Central memory CD8-positive, alpha-beta T cell (primary cell): ENCODE measurements at places on chromosomes 6 and 20.

- H3K27me3 ChIP-seq: no peaks in the 10 kb centered on the region
- H3K27ac ChIP-seq: no peak overlapping the region
- no peak overlapping the region for H3K4me3 ChIP-seq
- H3K4me1 ChIP-seq: peaks cover 5% of the 10 kb centered on the region
- H3K36me3 ChIP-seq: no peaks in the 10 kb centered on the region
- no peak for DNase-seq
Observed at GRCh38 chr20:10357974-10358373, 76.0 kb downstream of the MKKS start.

GRCh38 chr20:57628047-57628961 is 8.1 kb upstream of the ZBP1 start:
- H3K4me3 ChIP-seq: peak overlapping the region; percentile 61
- peaks cover 61% of the 10 kb centered on the region for H3K4me1 ChIP-seq
- H3K27ac ChIP-seq: peak overlapping the region; percentile 91
- H3K27me3 ChIP-seq: no peaks in the 10 kb centered on the region

- H3K27ac ChIP-seq: peak overlapping the region; percentile 91
- H3K36me3 ChIP-seq: peaks cover 18% of the 10 kb centered on the region
- DNase-seq: no peak
- H3K4me1 ChIP-seq: peaks cover 57% of the 10 kb centered on the region
Observed at GRCh38 chr6:16318538-16318937, 80.2 kb downstream of the GMPR start.

GRCh38 chr20:16556301-16556700 is 16.9 kb downstream of the KIF16B start:
- H3K4me3 ChIP-seq: no peak overlapping the region
- DNase-seq: no peak
- H3K4me1 ChIP-seq: peaks cover 20% of the 10 kb centered on the region
- H3K36me3 ChIP-seq: no peaks in the 10 kb centered on the region
- no peaks in the 10 kb centered on the region for H3K27me3 ChIP-seq

DNA sequence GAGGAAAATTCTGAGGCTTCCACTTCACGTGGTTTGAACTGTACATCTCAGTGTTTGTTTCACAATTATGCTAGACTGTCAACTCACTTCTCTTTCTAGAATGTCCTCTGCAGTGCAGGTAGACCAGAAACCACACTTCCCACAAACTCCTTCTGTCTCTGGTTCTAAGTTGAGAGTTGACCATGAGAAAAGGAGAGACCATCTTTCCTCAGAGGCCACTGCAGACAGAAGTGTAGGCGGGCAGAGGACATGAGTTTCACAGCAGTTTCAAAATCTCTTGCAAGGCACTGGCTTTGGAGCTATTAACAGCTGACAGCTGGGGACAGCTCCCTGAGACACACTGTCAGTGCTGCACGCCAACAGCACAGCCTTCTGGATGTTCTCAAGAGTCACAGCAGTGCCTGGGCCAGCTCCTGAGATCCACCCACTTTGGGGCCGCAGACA is 55.4 kb upstream of the MOXD1 start:
- no peaks in the 10 kb centered on the region for H3K4me1 ChIP-seq
- no peak for DNase-seq
- no peaks in the 10 kb centered on the region for H3K27me3 ChIP-seq
- H3K27ac ChIP-seq: no peak overlapping the region
- H3K4me3 ChIP-seq: no peak overlapping the region

DNA sequence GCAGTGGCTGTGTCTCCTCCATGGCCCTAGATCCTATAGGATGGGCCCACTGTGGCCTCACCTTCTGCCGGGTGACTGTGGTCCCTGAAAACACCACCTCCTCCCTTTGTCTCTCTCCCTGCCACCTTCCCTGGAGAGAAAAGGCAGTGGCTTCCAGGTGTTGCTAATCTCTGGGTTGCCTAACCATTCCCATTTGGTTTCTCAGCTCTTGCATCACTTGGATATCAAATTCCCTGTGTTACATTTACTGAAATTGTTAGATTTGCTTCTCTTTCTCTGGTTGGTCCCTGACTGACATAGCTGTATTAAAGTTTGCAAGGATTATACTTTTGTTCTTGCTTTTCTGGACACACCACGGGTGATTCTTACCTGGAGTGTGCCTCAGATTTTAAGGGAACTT is 9.3 kb upstream of the ZFP64 start:
- H3K4me3 ChIP-seq: no peak overlapping the region
- H3K27ac ChIP-seq: no peak overlapping the region
- DNase-seq: no peak
- no peaks in the 10 kb centered on the region for H3K36me3 ChIP-seq

GRCh38 chr6:44737829-44738528 is 350.5 kb downstream of the CDC5L start:
- DNase-seq: no peak
- H3K4me1 ChIP-seq: no peaks in the 10 kb centered on the region
- H3K27ac ChIP-seq: no peak overlapping the region
- no peak overlapping the region for H3K4me3 ChIP-seq

- H3K4me1 ChIP-seq: no peaks in the 10 kb centered on the region
- H3K27ac ChIP-seq: no peak overlapping the region
- H3K27me3 ChIP-seq: peaks cover 44% of the 10 kb centered on the region
- no peak for DNase-seq
- H3K4me3 ChIP-seq: no peak overlapping the region
- H3K36me3 ChIP-seq: no peaks in the 10 kb centered on the region
Observed at GRCh38 chr6:104896914-104897313, 37.2 kb upstream of the HACE1 start.

GRCh38 chr6:134517868-134518267 is 200.0 kb upstream of the SGK1 start:
- no peak overlapping the region for H3K4me3 ChIP-seq
- H3K27ac ChIP-seq: peak overlapping the region; percentile 64
- peaks cover 2% of the 10 kb centered on the region for H3K36me3 ChIP-seq
- H3K4me1 ChIP-seq: peaks cover 14% of the 10 kb centered on the region

DNA sequence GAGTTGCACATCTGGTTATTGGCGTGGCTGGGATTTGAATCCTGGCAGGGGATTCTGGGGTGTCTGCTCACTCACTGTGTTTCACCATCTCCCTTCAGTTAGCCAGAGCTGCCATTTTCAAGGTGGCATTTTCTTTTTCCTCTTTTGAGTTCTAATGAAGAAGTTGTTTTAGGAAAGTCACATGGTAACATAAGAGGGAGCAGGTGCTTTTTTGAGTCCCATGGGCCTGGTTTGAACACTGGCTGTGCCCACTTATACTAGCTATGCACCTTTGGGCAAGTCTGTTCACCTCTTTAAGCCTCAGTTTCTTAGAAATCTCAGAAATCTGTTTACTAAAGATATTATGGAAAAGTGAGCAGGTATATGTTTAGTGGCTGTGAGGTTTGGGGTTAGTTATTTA is 39.6 kb downstream of the ANKS1A start:
- H3K4me3 ChIP-seq: no peak overlapping the region
- no peaks in the 10 kb centered on the region for H3K36me3 ChIP-seq
- H3K27me3 ChIP-seq: no peaks in the 10 kb centered on the region
- DNase-seq: no peak
- H3K27ac ChIP-seq: no peak overlapping the region

GRCh38 chr6:11604836-11605506 is 67.4 kb downstream of the TMEM170B start:
- no peaks in the 10 kb centered on the region for H3K36me3 ChIP-seq
- H3K4me3 ChIP-seq: no peak overlapping the region
- H3K4me1 ChIP-seq: no peaks in the 10 kb centered on the region
- H3K27ac ChIP-seq: no peak overlapping the region

GRCh38 chr6:39100358-39100757 is 14.6 kb downstream of the SAYSD1 start:
- H3K36me3 ChIP-seq: peaks cover 9% of the 10 kb centered on the region
- H3K4me1 ChIP-seq: peaks cover 6% of the 10 kb centered on the region
- no peak overlapping the region for H3K4me3 ChIP-seq

GRCh38 chr20:53902968-53903651 is 167.3 kb downstream of the BCAS1 start:
- no peak overlapping the region for H3K27ac ChIP-seq
- H3K27me3 ChIP-seq: no peaks in the 10 kb centered on the region
- H3K4me3 ChIP-seq: no peak overlapping the region
- peaks cover 27% of the 10 kb centered on the region for H3K4me1 ChIP-seq
- no peaks in the 10 kb centered on the region for H3K36me3 ChIP-seq
- no peak for DNase-seq

GRCh38 chr20:7908905-7909304 is 31.4 kb downstream of the HAO1 start:
- no peaks in the 10 kb centered on the region for H3K4me1 ChIP-seq
- no peak overlapping the region for H3K27ac ChIP-seq
- no peak overlapping the region for H3K4me3 ChIP-seq
- no peak for DNase-seq
- no peaks in the 10 kb centered on the region for H3K36me3 ChIP-seq

DNA sequence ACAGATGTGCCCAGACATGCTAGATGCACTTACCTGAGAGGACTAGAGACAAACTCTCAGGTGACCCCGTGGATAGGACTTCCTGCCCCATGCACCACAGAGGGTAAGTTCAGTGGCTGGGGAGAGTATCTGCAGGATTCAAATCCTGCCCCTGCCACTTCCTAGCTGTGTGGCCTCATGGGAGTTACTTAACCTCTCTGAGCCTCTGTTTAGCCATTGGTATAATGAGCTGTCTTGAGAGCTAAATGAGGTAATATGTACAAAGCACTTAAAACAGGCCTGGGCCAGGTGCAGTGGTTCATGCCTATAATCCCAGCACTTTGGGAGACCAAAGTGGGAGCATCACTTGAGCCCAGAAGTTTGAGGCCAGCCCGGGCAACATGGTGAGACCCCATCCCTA is 59.3 kb downstream of the GRM4 start:
- H3K27ac ChIP-seq: no peak overlapping the region
- H3K36me3 ChIP-seq: no peaks in the 10 kb centered on the region
- peaks cover 1% of the 10 kb centered on the region for H3K27me3 ChIP-seq

DNA sequence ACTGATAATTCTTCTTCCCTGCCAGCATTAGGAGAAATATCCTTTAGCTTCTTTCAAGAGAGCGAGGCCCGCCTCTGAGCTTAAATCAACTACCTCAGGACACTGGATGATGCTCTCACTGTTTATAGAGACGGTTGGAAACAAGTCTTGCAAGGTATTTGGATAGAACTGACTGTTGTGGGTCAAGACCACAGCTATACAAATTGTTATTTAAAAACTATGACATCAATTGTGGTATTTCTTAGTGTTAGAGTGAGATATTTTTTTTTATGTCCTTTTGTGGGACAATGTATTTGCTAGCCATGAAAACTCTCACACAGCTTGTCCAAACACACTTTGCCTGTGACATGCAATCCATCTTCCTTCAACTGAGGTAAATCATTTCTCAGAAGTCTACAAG is 136.3 kb upstream of the PHACTR1 start:
- no peak overlapping the region for H3K4me3 ChIP-seq
- no peak overlapping the region for H3K27ac ChIP-seq
- no peaks in the 10 kb centered on the region for H3K36me3 ChIP-seq

- DNase-seq: no peak
- H3K4me1 ChIP-seq: no peaks in the 10 kb centered on the region
- H3K27me3 ChIP-seq: no peaks in the 10 kb centered on the region
- H3K36me3 ChIP-seq: no peaks in the 10 kb centered on the region
Observed at GRCh38 chr6:51934098-51934497, 153.3 kb downstream of the PKHD1 start.

DNA sequence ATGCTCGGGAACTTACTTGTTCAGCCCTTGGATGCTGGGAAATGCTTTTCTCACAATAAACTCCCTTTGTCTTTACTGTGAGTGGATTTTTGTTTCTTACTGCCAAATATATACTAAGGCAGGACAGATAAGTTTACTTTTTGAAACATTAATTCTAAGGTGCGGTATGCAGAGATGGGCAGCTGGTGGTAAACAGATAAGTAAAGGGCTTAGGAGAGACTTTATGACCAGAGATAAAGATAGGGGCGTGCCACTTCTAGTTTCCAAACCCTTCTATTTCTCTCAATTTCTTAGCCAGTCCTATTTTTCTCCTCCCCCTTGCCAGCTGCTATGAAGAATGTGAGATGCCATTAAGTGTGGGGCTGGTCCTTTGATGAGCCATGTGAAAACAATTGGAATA is 16.3 kb downstream of the SAMD3 start:
- peaks cover 75% of the 10 kb centered on the region for H3K4me1 ChIP-seq
- H3K27me3 ChIP-seq: no peaks in the 10 kb centered on the region
- no peak for DNase-seq
- H3K36me3 ChIP-seq: peaks cover 86% of the 10 kb centered on the region
- peak overlapping the region; percentile 62 for H3K4me3 ChIP-seq
- H3K27ac ChIP-seq: peak overlapping the region; percentile 68

DNA sequence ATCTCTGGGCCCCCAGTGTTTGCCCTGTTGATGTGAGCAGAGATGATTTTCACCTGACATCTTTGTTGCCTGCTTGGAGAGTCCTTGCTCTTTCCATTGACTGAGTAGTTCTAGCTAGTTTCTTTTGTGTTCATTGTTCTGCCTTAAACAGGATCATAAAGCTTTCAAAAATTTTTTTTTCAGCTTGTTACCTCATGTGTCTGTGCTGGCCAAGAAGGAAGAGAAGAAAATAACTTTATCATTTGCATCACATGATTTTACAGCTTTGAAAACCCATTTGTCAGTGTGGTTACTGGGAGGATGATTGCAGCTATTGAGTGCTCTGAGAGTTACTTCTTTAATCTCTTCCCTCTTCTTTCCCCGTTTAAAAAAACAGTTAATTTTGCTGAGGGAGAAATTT is 16.0 kb downstream of the FOXO3 start:
- peak overlapping the region; percentile 6 for H3K4me3 ChIP-seq
- H3K36me3 ChIP-seq: peaks cover 6% of the 10 kb centered on the region
- no peaks in the 10 kb centered on the region for H3K27me3 ChIP-seq
- peak overlapping the region; percentile 22 for H3K27ac ChIP-seq
- DNase-seq: no peak
- peaks cover 79% of the 10 kb centered on the region for H3K4me1 ChIP-seq

DNA sequence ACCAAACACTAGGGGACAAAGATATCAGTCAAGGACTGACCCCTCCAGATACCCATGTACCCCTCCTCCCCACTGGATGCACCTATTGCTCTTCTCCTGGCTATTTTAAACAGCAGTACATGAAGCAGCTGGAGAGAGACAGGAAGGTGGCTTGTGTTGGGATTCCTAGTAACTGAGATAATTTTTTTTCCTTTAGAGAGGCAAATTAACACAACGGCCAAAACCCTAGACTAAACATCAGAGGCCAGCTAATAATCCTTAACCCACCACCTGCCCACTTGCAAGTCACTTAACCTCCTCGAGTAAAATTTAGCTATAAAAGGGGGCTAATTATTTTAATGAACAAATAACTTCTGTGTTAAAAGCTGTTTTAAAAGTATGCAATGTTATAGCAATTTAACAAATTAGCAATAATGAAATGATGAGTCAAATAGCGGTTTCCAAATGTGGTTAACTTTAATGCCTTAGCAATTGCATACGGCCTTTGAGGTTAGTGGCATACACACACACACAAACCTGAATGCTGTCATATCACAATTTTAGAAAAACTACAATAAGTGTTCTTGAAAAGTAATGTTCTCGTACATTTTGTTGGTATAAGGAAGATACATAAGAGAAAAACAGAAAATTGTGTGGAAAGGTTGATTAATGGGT is 151.7 kb downstream of the FRK start:
- no peaks in the 10 kb centered on the region for H3K36me3 ChIP-seq
- DNase-seq: no peak
- no peaks in the 10 kb centered on the region for H3K4me1 ChIP-seq
- no peak overlapping the region for H3K27ac ChIP-seq
- no peaks in the 10 kb centered on the region for H3K27me3 ChIP-seq
- H3K4me3 ChIP-seq: no peak overlapping the region
